ENCODE measurements at places on chromosomes 3 and 15. TPM values are rescaled to one million over a fixed set of nuclear protein-coding genes. Genes with fewer than 3 reads are reported as not detected.

DNA sequence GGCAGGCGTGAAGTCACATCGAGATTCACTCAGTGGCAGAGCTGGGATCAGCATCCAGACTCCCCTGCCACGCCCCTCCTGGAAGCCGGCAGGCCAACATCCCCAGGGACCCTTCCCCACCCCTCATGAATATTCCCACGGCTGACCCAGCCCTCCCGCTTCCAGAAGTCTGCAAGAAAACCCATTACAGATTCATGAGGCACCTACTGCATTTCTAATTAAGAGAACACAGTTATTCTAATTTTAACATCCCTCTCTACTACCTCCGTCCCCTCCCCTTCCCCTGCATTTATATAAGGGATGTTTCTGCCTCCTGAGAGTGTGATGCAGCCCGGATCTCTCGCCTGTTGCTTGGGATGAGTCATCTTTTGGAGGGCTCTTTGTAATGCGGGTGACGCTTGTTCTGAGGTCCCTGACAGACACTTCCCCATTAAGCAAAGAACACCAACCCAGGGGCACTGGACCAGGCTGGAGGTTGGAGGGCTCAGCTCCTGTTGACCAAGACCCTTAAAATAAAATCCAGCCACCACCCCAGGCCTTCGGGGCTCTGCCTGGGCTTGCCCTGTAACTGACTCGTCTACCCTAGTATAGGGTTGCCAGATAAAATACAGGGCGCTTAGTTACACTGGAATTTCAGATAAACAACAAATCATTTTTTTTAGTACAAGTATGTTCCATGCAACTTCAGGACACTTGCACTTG is 118.7 kb downstream of the NUP210 start:
- H3K27me3 ChIP-seq: no peaks in the 10 kb centered on the region
- no peaks in the 10 kb centered on the region for H3K4me1 ChIP-seq
- no peak overlapping the region for H3K27ac ChIP-seq
- H3K4me3 ChIP-seq: no peak overlapping the region

- no peak overlapping the region for H3K4me3 ChIP-seq
- no peaks in the 10 kb centered on the region for H3K4me1 ChIP-seq
- no peak for DNase-seq
- no peak overlapping the region for H3K27ac ChIP-seq
These were observed 12.0 kb downstream of the MESD start for GRCh38 chr15:80977627-80978036.

DNA sequence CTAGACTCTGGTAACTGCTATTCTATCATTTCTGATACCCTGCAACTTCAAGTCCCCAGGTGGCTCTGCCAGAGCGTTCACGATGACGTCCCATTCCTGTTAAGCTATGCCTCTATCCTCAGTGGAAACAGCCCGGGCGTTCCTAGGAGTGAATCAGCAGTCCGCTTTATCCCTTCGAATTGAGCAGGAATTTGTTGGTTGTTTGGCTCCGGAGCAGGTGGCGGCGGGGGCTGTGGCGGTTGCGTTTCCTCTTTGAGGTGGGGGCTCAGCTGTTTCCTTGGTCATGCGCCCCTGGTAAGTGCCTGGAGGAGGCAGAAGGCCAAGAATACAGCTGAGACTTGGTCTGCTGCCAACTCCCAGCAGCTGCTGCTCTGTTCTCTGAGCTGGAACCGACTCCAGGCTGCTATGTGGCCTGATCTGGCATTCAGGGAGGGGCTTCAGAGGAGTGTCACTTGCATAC is 25.2 kb downstream of the ARPP21 start:
- H3K27ac ChIP-seq: no peak overlapping the region
- H3K36me3 ChIP-seq: no peaks in the 10 kb centered on the region

GRCh38 chr3:139476348-139476747 is at the start of gene RBP2:
Gene RBP2, minus strand, starts transcription at chr3:139476516. Its CDS starts 57 bp downstream, at chr3:139476459.
- no peak within 1 kb of the TSS for H3K4me3 ChIP-seq
- no peaks in the 10 kb centered on the region for H3K27me3 ChIP-seq
- H3K36me3 ChIP-seq: no peaks in the 10 kb centered on the region
- H3K27ac ChIP-seq: no peak within 1 kb of the TSS
- no peaks in the 10 kb centered on the region for H3K4me1 ChIP-seq

The TATDN2 gene
- 83.9 TPM for total RNA-seq

The LIPH gene
- total RNA-seq: not detected
